ENCODE measurements at places on chromosomes 7 and 10.
A peak's percentile ranks its signal among the peaks of the same experiment; 100 is the strongest.

DNA sequence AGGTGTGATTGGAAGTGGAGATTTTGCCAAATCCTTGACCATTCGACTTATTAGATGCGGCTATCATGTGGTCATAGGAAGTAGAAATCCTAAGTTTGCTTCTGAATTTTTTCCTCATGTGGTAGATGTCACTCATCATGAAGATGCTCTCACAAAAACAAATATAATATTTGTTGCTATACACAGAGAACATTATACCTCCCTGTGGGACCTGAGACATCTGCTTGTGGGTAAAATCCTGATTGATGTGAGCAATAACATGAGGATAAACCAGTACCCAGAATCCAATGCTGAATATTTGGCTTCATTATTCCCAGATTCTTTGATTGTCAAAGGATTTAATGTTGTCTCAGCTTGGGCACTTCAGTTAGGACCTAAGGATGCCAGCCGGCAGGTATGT, 13.6 kb downstream of the STEAP2 start:
- DNase-seq: no peak

- DNase-seq: no peak
Observed at GRCh38 chr10:59904426-59905065, 1.8 kb downstream of the CCDC6 start.

DNA sequence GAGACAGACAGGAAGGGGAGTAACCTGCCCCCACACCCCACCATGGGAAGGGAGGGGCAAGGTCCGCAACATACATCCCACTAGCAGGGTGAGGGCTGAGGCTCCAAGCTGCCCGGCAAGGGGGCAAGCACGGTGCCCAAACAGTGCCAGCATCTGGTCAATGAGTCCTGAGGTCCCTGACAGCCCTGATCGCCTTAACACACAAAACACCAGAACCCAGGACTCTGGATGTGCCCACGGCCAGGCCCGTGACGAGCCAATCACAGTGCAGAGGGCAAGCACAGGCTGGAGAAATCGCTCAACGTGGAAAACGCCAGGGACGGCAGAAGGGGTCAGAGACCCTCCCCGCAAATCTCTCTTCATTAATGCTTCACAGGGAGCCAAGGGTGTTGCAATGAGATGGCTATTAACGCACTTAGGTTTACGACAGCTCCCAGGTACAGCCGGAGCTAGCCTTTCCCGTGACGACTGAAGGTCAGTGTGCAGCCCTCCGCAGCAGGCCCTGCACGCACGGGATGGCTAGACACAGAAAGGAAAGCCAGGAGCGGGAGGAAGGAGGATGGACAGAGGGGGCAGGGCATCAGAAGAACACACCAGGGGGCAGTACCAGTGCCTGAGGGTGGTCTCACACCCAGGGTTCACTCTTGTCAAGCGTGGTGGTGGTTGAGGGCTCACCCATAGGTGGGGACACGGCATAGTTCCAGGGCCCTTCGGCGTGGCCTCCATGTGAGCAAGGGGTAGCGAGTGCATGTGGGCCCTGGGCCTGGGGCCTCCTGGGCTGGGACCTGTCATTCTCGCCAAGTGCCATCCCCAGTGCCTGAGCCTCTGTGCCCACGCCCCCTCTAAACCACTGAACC, 220.5 kb downstream of the MAD1L1 start:
- DNase-seq: no peak

GRCh38 chr7:100847360-100847759, 5.2 kb upstream of the SLC12A9 start:
- DNase-seq: no peak

GRCh38 chr7:133705596-133705995, 421.5 kb upstream of the LRGUK start:
- DNase-seq: peak; percentile 78

DNA sequence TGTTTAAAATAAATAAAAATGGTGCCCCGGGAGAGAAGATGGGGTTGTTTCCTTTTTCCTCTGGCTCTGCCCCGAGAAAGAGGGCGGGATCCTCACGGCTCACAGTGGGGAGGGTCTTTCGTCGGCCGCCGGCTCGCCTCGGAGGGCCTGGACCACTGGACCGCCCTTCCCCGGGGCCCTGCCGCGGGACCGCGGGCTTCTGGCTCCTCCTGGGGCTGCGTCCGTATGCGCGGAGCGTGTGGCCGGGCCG, 3.5 kb upstream of the IGF2BP3 start:
- DNase-seq: no peak

DNA sequence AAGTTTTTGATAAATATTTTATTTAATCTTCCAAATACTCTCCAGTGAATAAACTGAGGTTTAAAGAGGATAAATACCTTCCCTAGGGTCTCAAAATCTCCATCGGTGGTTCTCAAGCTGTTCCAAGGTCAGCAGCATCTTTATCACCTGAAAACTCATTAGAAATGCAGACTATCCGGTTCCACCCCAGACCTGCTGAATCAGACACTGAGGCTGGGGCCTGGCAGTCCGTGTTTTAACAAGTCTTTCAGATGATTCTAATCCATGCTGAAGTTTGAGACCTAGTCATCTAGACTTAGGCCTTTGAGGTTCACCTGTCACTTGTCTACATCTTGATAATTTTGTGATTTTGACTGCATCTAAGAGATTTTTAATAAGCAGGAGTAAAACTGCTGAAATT, 37.5 kb downstream of the PLEKHA8 start:
- DNase-seq: peak; percentile 12

DNA sequence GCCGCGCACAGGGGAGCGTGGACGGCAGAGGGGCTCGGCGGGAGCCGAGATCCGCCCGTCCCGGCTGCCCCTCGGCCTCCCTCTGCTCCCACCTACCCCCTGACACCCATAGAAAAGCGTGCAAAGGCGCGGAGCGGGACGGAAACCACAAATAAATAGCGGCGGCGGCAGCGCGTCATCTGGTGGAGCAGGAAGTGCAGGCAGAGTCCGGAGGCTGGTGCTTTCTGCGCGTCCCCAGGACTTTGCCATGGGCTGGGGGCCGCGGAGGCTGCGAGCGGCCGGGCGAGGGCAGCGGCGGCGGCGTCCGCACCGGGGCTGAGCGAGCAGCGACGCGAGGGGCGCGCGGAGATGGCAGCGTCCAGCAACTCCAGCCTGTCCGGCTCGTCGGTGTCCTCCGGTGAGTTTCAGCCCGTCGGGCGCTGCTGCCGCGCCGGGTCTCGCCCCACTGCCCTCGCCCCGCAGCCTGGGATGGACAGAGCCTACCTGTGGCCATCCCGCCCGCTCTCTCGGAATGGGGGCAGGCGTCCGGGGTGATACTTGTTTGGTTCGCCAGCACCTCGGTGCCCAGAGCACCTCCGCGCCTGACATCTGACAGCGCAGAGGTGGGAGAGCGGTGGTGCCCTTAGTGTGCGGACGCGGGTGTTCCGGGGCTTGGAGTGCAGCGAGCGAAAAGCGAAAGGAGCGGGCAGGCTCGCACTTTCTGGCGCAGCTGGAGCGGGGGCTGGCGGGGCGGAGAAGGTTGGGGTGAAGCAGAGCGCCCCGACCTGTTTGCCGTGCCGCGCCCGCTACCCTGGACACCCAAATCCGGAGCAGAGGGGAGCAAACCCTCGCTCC, at the start of gene CHN2:
Gene CHN2, plus strand, starts transcription at position 182 of the 834 bp plus-strand sequence.
- peak; percentile 51 for DNase-seq

- no peak for DNase-seq
Observed at GRCh38 chr10:132943058-132943790, 854 bp upstream of the CFAP46 start.

- no peak for DNase-seq
Observed at GRCh38 chr7:42080841-42081586, 156.0 kb downstream of the GLI3 start.

DNA sequence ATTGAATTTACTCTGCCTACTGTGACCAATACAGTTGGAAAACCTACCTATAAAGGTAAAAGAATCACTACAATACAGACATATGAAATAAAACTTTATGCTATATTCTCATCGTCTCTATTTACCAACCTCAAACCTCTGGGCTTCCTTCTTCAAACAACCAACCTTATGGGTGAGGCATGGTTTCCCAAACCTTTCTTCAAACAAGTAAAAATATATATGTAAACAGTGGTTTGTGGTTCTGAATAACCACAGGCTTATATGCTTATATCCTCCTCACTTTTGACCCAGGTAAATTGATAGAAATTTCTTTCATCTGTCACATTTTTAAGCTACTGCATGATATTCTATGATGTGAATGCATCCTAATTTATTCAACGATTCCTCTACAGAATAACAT, 103.6 kb downstream of the ITGB1 start:
- no peak for DNase-seq

DNA sequence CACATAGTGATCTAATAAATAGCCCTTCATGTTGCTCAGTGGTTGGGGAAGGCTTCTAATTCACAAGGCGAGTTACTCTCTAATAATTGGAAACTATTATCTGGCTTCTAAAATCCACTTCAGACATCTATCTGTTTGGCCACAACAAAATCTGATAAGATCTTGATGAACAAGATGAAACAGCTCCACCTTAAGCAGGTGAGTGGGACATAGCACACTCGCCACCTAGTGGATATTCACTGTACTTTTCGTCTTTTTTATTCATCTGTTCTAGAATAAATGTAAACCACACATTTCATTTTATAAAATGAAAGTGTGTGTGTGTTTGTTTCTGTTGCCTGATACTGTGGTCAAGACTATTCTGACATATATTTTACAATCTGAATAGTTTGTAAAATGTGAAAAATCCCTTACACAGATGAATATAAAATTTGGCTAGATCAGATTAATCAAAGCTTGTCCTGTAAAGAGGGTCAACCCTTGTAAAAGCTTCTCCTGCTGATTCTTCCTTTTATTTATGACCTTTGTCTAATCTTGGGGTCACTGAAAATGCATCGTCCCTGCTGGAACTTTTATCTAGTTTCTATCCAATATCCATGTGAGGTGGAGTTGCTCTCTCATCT, 26.5 kb upstream of the CNTNAP2 start:
- DNase-seq: peak; percentile 18

DNA sequence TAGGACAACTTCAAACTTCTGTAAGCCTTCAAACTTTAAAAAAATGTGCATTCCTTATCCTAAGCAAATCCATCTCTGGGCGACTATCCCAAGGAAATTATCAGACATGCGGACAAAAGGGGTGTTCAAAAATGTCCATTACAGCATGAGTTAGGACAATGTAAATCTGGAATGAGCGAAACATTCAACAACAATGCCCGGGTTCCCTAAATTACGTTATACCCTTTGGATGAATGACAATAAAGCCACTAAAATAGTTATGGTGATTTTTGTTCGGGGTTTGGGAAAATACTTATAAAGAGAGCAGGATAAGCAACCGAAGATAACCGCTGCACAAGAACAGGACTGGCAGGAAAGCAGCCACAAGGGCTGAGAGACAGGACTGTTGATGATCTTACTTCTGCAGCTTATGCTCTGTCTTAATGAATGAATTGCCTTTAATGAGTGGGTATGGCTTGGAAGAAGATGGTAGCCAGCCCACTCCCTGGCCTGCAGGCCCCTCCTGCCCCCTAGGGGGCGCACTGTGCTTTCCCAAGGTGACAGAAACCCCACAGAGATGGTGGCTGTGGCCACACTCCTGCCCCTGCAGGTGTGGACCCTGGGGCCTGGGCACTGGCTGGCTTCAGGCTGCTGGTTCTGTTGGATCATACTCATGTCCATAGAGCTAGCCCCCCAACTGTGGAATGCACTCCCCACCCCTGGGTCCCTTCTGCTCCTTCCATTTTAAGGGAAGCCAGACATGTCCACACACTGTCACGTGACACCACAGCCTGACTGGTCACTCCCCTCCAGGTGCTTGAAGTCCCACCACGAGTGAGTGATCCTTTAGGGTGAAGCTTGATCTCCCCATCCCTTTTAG, 45.0 kb downstream of the ZCCHC24 start:
- peak; percentile 54 for DNase-seq

DNA sequence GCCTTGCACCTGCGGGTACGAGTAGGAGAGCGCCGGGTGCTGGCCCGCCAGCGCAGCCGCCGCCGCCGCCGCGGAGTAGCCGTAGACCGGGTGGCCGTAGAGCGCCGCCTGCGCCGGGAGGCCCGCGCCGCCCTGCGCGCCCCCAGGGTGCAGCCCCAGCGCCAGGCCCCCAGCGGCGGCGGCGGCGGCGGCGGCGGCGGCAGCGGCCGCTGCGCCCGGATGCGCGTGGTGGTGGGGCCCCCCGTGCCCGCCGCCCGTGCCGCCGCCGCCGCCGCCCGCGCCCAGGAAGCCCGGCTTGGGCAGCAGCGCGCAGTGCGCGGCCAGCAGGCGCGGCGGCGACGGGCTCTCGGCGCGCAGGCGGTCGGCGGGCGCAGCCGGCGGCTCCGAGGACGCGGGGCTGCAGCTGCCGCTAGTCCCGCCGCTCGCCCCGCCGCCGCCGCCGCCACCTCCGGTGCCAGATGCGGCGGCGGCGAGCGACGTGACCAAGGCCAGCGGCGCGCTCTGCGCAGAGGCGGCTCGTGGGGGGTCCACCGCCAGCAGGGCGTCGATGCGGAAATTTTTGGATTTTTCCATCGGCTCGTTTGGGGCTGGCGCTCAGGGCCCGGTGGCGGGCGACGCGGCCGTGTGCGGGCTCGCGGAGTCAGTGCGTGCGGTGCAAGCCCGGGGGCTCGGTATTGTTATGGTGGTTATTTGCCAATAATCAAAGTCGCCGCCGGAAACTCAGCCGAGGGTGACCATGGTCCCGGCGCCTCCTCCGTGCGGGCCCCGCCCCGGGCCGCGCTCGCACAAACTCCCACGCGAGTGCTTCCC, 480 bp downstream of the MNX1 start:
- no peak for DNase-seq

DNA sequence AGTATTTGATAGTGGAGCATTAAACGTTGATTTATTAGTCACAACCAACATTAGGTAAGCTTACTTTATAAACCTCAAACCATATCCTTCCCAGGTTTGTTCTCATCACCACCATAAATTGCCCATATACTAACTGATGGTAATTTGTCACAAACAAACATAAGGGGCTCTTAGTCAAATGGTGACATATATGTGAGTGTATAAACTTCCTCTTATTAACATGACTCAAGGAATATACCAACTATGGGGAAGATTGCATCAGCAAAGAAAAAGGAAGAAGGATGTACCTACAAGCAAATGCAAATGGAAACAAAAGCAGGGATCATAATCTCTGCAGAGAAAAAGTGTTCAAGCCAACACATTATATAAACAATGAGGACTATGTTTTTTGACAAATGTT, 418.2 kb upstream of the AKR1E2 start:
- peak; percentile 44 for DNase-seq

- DNase-seq: no peak
Observed at GRCh38 chr7:714251-714671, 12.2 kb upstream of the DNAAF5 start.

GRCh38 chr7:25765110-25765655, 386.8 kb upstream of the NFE2L3 start:
- no peak for DNase-seq

GRCh38 chr7:2151237-2151636, 81.5 kb downstream of the MAD1L1 start:
- no peak for DNase-seq

GRCh38 chr10:91579329-91579985, 53.4 kb downstream of the PPP1R3C start:
- DNase-seq: no peak

GRCh38 chr7:1007901-1008300, 24.9 kb downstream of the CYP2W1 start:
- DNase-seq: no peak

All from RWPE1 (cell line).